ENCODE measurements at places on chromosomes 7 and 10.

- peak; percentile 45 for DNase-seq
Measured at GRCh38 chr7:7970531-7971307, 2.1 kb downstream of the GLCCI1 start.

- DNase-seq: no peak
Measured at GRCh38 chr7:107958764-107959526, 44.0 kb downstream of the LAMB1 start.

DNA sequence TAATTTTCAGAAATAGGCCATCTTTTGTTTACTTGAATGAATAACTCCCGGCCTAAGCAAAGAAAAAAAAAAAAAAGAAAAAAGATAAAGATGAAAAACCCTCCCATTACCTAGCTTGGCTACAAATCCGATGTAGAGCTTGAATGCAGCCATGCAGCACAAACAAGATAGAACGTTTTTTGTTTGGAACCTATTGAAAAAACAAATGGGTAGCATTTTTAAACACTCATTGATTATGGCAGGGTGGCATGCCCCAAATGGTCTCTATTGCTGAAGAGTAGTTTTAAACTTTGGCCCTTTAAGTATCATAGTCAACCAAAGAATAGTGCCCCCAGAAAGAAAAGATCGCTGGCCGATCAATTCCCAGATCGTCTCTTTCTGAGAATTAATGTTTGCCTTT, 84.4 kb downstream of the VTI1A start:
- DNase-seq: no peak

- no peak for DNase-seq
Measured at GRCh38 chr7:121639705-121640104, 233.3 kb upstream of the PTPRZ1 start.

GRCh38 chr7:1951159-1951536, 281.1 kb downstream of the ELFN1 start:
- DNase-seq: peak; percentile 65

DNA sequence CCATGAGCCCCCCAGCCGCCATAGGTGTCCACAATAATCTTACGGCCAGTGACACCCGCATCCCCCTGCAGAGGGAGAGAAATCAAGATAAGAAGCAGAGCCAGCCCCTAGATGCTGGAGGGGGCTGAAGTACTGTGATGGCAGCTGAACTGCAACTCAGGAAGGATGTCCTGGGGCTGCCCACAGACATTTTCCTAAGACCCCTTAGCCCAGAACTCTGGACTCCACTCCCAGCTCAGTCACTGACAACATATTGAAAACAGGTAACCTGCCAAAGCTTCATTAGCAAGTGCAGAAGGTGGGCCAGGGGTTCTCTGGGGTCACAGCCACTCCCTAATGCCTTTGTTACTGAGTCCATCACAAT, 14.3 kb downstream of the MAT1A start:
- no peak for DNase-seq

DNA sequence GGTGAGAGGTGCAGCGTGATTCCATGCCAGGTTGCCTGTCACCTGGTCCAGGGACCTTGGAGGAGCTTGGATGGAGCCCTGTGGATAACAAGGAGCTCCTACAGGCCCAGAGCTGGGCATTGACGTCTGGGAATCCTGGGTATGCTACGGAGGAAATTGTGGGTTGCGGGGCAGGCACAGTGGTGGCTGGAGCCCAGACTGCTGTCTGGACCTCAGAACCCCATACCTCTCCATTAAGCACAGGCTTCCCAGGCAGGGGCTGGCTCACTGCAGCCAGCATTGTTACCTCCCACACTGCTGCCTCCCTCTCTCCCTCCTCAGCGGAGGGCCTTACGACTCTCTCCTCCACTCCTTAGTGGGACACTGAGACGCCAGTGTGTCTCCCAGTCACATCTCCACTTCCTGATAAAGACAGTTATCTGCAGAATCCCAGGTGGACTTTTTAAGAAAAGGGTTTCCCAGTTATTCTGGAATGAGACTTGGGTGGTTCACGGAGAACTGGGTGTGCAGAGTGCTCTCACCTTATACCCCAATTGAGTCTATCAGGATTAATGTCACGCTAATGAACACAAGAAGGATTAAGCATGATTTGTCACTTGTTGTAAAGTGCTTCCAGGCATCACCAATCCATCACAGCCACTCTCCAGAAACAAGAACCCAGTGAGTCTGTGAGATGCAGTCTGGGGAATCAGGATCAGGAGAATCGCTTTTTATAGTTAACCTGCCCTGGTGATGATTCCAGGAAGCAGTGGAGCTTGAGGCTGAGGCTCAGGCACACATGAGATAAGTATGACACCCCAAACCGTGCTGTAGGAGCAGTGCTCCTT, 309.4 kb downstream of the RPS24 start:
- no peak for DNase-seq

GRCh38 chr7:113810080-113810744, 108.6 kb downstream of the PPP1R3A start:
- DNase-seq: no peak

DNA sequence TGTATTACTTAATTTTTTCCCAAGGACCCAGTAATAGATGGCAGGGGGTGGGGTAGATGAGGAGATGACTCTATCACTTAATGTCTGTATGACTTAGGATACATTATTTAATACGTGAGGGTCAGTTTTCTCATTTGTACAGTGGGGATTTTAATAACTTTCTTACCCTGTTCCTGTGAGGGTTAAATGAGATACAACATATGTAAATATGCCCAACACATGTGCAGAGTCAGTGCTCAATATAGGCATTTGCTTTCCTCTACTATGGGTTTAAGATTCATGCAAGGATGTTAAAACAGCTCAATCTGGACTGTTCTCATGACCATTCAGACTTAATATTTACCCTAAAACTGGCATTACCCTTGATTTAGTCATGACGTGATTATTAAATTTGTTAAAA, 31.2 kb downstream of the ST7 start:
- no peak for DNase-seq

DNA sequence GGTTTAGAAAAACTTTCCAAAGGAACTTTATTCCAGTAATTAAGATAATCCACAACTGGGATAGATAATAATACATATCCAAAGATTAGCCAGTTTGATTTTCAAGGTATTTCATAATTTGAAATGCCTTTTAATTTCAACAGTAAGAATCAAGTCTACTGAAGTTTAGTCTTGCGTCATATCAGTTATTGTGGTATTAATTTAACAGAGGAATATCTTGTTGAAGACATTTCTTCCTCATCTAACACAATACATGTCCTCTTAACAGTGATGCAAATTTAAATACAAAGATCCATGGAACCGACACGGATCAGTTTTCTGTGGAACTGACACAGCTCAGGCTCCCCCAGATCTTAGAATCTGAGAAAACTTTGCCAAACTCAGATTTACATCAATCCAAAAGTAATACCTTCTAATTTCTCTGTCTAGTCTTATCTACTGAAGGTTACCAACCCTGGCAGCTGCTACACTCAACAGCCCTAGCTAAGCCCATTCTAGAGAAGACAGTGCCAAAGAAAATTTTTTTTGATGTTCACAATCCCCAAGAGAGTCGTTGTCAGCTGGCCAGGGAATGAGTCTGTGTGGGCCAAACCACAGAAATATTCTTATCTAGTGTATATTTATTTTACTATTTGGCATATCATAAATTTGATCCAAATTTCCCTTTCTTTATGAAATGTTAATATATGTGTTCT, 365.2 kb upstream of the MEOX2 start:
- no peak for DNase-seq

DNA sequence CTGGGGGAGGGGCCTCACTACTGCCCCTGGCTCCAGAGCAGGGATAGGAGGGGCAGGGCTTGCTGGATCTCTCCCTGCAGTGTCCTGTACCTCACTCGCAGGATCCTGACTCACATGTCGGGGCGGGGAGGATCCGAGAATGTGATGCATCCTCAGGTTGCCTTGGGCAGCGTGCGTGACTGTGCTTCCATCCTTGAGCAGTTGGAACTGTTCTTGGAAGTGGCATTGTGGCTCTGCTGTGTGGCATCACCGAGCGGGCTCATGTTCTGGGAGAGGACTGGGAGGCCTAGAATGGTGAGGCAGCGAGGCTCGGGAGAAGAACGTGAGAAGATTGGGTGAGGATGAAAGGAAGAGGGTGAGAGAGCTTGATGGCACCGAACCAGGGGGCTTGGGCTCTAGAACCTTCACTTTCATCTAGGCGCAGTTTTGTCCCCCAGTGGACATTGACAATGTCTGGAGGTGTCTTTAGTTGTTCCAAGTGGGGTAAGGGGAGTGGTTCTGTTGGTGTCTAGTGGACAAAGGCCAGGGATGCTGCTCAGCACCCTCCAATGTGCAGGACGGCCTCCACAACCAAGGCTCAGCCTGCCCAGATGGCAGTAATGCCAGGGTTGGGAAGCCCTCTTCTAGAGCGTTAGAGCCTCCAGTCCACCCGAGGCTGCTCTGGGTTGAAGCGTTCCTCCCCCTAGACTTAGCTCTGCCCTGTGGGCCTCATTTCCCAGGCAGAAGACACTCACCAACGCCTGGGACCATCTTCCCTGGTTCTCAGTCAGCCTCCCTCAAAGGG, 8.4 kb downstream of the RARRES2 start:
- peak; percentile 40 for DNase-seq

DNA sequence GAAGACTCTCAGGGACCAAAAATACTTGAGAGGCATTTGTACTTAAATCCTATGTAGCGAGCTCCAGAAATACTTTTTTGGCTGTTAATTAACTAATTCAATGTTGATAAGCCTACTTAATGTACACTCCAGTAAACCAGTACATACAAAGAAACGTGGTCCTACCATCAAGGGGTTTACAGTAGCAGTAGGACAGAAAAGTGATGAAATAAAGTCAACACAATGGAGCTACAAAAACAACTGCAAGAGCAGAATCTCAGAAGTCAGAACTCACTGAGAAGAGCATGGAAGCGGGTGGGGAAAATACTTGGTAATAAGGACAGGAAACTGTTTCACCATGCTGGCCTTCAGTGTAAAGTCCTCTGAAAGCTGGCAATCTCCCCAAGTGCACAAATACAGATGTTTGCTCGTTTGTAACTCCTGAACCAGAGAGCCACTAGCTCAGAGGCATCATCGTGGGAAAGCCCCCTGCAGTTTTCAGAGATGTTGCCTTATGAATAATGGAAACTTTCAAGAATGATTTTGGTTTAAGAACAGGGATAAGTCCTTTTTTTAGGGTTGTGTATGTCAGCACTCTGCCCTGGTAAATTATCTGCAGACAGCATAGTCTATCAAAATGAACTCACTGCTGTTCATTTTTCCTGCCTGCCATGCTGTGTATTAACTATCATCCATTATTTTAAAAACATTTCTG, 233.2 kb downstream of the SORCS1 start:
- DNase-seq: no peak

DNA sequence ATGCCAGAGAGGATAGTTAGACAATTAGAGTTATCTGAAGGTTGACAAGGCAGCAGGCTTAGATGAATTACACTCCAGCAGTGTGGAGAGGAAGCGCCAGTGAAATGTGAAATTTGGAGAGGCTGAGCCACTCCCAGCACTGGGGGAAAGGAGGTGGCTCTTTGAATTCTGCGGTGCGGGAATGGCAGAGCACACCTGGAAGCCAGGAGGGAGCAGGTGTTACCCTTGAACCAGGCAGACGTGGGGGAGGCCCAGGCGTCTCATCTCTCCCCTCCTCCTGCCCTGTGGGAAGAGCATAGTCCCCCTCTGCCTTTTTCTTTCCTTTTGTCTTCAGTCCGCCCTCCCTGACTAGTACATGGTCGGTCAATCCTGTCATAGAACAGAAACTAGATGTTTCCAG, 203.1 kb downstream of the DPP6 start:
- DNase-seq: no peak

DNA sequence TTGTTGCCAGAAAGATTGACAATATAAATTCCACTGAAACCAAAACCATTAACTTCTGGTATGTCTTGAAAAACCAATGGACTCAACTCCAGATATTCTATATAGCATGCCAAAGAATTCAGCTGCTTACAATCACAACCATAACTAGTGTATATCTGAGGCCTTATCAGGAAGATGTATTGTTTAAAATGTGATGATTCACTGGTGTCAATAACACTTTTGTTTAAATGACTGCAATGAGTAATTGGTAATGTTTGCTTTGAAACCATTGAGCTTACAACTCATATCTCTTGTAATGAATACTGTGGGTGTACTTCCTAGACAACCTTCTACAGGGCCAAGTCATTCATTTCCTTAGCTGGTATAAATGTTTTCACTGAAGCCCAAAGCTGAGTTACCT, 727.9 kb upstream of the KCND2 start:
- no peak for DNase-seq

DNA sequence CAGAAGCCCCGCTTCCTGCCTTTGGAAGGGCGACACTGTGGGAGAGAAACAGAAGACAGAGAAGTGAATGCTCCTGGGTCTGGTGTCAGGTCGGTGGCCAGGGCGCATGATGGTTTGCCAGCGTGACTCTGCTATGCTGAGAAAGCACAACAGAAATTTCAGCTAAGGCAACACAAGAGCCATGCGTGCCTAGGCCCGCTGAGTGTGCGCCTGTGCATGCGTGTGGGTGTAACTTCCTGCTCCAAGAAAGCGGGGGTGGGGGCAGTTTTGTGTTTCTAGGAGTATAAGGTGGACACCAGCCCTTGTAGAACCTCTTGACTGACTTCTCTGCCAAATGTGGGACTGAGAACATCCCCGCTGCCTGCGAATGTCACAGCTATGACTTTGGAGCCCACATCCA, 6.2 kb downstream of the IGFBP3 start:
- DNase-seq: no peak

- DNase-seq: no peak
Measured at GRCh38 chr10:62813453-62813852, 2.7 kb downstream of the EGR2 start.

- no peak for DNase-seq
Measured at GRCh38 chr7:97200018-97200417, 82.5 kb downstream of the SDHAF3 start.

GRCh38 chr10:29502351-29502750, 132.4 kb downstream of the SVIL start:
- DNase-seq: no peak

- DNase-seq: no peak
Measured at GRCh38 chr7:67916571-67917436, 920.2 kb downstream of the TYW1 start.

DNA sequence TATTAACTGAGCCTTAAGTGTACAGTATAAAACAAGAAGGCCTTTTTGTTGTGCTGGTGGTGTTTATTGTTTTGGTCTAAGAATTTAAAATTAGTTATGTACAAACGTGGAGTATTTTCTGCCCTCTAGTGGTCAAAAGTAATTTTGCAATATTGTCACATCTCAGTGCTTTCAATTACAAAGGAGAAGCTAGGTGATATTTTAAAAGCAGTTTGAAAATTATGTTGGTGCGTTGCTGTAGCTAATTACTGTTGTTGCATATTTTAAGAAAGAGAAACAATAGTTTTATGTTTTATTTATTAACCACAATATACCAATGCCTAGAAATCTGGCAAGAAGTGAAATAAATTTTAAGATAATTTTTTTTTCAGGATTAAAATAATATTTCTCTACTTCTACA, 11.4 kb downstream of the NPVF start:
- DNase-seq: peak; percentile 22

- no peak for DNase-seq
Measured at GRCh38 chr7:70505468-70505867, 626.5 kb upstream of the GALNT17 start.

- DNase-seq: no peak
Measured at GRCh38 chr7:106752367-106752766, 91.4 kb upstream of the CCDC71L start.
